HTR-8/SVneo (cell line): ENCODE measurements at places on chromosomes 1 and 21.
A peak's percentile ranks its signal among the peaks of the same experiment; 100 is the strongest.

- DNase-seq = no peak
Measured at GRCh38 chr1:55210990-55211801, 4.0 kb downstream of the USP24 start.

DNA sequence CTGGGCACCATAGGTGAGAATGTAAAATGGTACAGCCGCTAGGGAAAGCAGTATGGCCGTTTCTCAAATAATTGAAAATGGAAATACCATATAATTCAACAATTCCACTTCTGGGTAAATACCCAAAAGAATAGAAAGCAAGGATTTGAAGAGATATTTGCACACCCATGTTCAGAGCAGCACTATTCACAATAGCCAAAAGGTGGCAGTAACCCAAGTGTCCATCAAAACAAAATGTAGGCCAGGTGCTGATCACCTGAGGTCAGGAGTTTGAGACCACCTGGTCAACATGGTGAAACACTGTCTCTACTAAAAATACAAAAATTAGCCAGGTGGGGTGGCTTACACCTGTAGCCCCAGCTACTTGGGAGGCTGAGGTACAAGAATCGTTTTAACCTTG is 62.1 kb downstream of the OLIG1 start:
- DNase-seq = no peak

- no peak for DNase-seq
Measured at GRCh38 chr1:2639607-2640521, 7.0 kb upstream of the MMEL1 start.

DNA sequence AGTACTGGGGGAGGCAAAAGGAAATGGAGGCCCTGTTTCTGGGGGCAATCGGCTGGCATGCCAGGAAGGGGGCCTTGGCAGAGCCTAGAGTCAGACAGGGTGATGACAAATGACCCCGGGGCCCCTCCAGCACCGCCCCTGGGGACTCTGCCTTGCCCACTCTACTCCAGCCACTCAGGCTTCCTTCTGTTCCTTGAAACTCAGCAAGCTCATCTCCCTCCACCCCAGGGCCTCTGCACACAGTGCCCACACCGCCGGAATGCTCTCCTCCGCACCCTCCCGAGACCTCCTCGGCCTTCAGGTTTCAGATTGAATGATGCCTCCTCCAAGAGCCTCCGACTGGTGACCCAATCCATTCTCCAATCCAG is 122.5 kb upstream of the ZBTB40 start:
- no peak for DNase-seq

GRCh38 chr1:90745972-90746371 is 28.9 kb upstream of the BARHL2 start:
- no peak for DNase-seq

- DNase-seq = no peak
Measured at GRCh38 chr1:152983743-152984142, at the start of gene SPRR1A. SPRR1A (plus strand) TSS chr1:152984081; CDS start chr1:152985231, 1,150 bp downstream.

GRCh38 chr1:119906927-119907652 is 10.8 kb upstream of the ADAM30 start:
- no peak for DNase-seq

DNA sequence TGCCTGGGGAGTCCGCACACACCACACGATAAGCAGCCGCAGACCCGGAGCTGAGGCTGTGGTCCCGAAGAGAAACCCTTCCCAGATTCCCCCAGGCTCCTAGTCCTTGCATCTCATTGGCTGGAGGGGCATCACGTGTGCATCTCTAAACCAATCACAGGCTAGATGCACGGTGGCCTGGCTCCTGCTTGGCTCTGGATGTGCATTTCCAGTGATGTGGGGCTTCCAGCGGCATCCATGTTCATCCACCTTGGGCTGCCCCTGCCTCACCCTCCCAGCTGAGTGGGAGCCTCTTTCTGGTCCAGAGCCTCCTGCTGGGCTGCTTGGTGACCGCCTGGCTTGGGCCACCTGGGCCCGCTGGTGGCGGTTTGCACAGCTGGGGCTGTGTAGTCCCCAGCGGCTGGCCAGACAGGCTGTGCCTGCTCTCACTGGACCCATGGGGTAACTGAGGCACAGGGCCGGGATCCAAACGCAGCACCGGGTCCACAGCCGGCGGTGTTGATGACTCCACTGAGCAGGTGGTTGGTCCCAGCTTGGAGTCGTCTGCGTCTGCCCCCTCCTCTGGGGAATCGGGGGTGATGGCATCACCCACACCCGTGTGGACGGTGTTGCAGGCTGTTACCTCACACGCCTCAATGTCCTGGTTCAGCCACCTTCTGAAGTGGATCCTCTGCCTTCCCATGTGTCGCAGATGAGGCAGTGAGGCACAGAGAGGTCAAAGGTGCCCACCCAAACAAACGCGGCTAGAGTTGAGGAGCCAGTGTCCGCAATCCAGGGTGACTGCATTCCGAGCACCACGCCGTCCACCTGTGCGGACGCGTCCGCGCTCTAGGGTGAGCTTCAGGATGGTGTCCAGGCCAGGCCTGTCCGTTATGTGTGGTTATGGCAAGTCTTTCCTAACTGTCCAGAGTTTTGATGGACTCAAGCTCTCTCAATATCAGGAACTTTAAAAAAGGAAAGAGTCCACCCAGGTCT is 41.3 kb downstream of the COL6A1 start:
- no peak for DNase-seq

GRCh38 chr1:220507085-220507484 is 20.9 kb upstream of the MARK1 start:
- DNase-seq = no peak

- DNase-seq = no peak
Measured at GRCh38 chr21:24895885-24896734, 711.2 kb downstream of the MRPL39 start.

GRCh38 chr1:161282991-161283390 is 24.4 kb downstream of the PCP4L1 start:
- no peak for DNase-seq

GRCh38 chr1:67760030-67760821 is 73.0 kb downstream of the GNG12 start:
- DNase-seq = peak; percentile 45

- no peak for DNase-seq
Measured at GRCh38 chr1:79874289-79874688, 867.8 kb upstream of the ADGRL4 start.

- DNase-seq = no peak
Measured at GRCh38 chr1:12616709-12617373, 1.2 kb downstream of the DHRS3 start.

- DNase-seq = no peak
Measured at GRCh38 chr1:74334147-74334546, 99.0 kb downstream of the TNNI3K start.

GRCh38 chr1:156808186-156809030 is 8.2 kb downstream of the SH2D2A start:
- DNase-seq = no peak

DNA sequence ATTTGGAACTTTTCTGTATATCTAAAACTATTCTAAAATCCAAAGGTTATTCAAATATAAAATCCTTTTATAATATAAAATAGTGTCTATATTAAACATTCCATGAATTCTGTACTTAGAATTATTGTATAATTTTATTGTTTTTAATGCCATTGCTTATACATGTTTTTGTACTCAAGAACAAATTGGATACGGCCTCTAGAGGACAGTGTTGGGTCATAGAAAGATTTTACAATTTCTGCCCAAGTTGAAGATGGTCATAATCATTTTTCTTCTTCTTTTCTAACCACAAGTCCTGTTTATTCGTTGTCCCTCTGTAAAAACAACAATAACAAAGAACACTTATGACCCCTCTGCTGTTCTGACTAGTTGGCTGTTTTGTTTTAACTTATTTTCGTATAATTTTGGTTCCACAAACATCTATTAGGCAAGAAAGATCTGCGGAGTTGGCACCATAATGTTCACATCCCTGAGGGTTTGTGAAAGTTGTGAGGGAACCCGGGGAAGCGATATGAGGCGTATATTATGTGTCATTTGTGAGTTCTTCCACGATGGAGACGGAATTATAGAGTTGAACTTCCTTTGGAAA is 75.7 kb upstream of the KIF26B start:
- DNase-seq = no peak

DNA sequence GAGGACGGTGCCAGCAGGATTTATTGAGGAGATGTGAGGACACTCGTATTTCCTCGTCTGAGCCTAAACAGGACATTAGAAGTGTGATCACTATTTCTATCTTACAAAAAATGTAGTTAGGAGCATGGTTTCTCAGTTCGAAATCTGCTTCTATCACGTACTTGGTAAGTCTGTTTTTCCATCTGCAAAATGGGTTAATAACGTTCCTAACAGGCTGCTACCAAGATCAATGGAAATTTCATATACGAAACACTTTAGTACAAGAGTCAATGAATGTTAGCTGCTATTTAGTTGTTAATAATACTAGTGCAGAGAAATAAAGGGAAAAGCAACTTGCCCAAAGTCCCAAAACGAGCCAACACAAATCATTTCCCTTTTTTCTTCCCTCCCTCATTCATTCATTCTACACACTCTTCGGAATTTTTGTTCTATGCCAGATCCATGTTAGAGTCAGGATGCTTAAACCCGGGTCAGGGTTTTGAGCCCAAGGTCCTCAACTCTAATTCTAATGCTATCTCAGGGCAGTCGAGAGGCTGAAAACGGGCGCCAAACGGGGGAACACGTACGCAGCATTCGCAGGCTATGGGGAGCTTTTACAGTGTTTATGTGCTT is 608 bp downstream of the SNRNP40 start:
- DNase-seq = no peak

GRCh38 chr1:81296601-81297000 is 504.1 kb upstream of the ADGRL2 start:
- no peak for DNase-seq

GRCh38 chr1:113146242-113147072 is 73.5 kb downstream of the LRIG2 start:
- DNase-seq = no peak

GRCh38 chr21:20741445-20741844 is 256.8 kb upstream of the NCAM2 start:
- DNase-seq = no peak

- no peak for DNase-seq
Measured at GRCh38 chr1:52567943-52568342, 15.1 kb upstream of the TUT4 start.

DNA sequence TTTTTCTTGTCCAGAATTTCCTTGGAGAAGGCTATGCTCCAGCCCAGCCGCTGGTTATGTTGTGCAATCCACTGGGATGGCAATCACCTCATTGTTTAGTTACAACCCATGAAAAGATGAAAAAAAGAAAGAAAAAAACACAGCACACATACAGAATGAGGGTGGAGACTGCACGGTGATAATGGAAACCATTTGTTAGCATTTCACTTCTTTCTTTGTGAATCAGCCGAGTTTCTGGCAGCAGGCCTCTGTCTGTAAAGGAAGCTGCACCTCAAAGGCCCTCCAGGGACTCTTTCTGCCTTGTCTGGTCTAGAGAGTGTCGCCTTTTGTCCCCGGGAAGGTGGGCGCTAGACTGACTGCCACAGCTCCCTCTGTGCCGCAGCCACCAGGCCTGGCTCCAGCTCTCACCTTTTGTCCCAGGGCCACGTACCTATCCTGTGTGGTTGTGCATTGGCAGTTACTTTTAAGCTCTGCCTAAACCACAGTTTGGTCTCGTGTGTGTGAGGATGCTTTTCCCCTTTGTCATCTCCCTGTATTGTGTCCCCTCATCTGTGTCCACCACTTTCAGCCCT is 35.6 kb downstream of the NGF start:
- no peak for DNase-seq

DNA sequence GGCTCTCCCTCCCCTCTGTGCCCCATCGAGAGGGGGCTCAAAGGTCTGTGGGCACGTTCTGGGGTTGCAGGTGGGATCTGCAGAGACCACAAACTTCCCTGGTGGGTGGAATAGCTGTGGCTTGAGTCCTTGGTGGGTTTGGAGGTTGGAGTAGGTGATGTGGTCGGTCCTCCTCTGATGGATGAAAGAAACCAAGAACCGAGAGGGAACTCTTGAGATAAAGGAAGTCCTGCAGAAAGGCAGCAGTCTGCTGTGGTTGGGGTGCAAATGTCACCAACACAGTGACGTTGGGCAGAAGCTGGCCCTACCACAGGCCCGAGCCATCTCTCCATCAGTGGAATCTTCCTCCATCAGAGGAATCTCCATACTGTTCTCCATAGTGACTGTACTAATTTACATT is 171.8 kb downstream of the FCRL5 start:
- no peak for DNase-seq

GRCh38 chr1:230031131-230031530 is 35.9 kb upstream of the GALNT2 start:
- DNase-seq = no peak

DNA sequence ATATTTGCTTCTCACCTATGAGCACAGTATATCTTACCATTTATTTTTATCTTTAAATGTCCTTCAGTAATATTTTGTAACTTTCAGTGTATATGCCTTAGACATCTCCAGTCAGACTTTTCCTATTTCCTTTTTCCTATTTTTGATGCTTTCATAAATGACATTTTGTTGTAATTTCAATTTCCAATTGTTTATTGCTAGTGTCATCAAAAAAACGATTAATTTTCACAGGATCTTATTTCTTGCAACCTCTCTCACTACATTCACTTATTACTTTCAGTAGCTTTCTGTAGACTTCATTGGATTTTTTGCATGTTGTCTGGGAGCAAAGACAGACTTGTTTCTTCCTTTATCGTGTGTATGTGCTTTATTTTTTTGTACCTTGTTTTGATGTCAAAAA is 602.4 kb downstream of the AJAP1 start:
- no peak for DNase-seq

DNA sequence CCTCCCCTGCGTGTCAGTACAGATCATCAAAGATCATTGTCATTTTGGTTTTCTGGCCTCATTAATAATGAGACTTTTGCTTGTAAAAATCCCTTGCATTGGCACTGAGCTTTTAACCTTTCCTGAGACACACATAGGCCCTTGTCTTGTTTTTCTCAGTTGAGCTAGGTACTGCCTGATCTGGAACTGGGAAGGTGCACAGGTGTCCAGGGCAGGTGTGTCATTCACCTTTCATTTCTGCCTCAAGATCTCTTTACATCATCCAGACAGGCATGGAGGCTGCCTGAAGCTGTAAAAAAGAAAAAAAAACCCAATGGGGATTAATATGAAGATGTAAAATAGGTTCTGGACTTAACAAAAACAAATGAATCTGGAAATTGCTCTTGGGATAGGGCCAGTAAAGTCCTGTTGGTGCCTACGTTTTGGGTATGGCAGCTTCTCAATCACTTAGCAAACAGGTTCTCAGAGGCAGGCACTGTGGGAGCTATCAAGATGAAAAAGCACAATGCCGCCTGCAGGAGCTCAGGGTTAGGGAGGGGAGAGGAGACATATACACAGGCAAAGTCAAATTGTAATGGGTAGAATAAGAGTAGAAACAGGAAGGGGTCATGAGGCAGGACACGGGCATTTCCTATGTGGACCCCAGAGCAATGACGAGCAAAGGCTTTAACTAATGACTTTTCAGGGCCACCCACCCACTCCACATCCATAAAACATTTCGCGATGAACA is 1.0 kb upstream of the KCNC4 start:
- no peak for DNase-seq

DNA sequence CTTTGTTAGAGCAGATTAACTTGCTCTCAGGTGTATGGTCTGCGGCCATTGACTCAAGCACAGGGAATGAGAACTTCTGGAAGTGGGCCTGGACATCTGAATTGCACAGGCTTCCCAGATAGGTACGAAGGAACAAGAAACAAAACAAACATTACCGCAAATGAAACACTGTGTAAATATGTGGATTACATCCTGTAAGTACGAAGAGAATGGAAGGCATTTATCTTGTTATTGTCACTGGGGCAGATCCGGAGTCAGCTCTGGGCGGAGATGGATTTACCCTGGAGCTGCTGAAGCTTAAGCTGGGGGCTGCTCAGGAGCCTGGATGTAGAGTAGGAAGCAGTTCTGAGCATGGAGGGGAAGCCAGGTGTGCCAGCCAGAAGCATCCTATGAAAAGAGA is 6.8 kb downstream of the HES2 start:
- DNase-seq = no peak

- no peak for DNase-seq
Measured at GRCh38 chr1:48043622-48044021, 46.4 kb upstream of the TRABD2B start.
